IMR-90 (cell line): ENCODE measurements at places on chromosomes 1 and 21. TPM values are rescaled to one million over a fixed set of nuclear protein-coding genes. Genes with fewer than 3 reads are reported as not detected.

The NR5A2 gene
- polyA plus RNA-seq, result 0.03 TPM in 2 replicates

GRCh38 chr1:221335161-221336101 is 406.5 kb downstream of the DUSP10 start:
- peak; percentile 69 for DNase-seq

The LCE6A gene
- polyA plus RNA-seq, result not detected in 2 replicates

The COL8A2 gene
- polyA plus RNA-seq, result 0.83 and 1.1 TPM in 2 replicates

GRCh38 chr1:9315411-9316079 is 22.9 kb downstream of the SPSB1 start:
- peak; percentile 91 for DNase-seq

DNA sequence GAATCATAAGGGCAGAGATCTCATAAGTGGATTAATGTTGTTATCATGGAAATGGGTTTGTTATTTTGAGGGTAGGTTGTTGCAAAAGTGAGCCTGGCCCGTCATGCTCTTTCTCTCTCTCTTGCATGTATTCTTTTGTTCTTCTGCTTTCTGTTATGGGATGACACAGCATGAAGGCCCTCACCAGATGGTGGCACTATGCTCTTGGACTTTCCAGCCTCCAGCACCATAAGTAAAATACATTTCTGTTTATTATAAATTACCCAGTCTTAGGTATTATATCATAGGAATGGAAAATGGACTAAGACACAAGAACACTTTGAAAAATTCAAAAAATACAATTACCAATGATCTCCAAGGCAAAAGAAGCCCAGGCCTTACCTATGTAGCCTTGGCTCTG is 676.1 kb downstream of the PTPRU start:
- peak; percentile 54 for DNase-seq

The KCNC4 gene
- 1.9 and 2.3 TPM in 2 replicates for polyA plus RNA-seq

DNA sequence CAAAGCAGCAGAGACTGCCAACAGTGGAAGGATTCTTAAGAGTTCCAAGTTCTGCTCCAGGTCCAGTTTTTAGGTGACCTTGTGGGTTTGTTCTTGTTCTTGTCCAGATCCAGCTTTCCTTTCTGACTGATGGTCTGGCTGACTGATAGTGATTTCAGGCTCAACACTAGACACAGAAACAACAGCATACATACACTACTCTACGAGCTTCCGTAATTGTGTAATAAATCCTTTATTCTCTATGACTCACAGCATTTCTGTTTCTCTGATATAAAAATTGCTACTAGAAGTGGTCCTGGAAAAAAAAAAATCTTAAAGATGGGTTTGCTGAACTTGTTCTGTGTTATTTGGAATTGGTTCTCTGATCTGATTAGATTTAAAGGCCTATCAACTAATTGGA is 62.2 kb upstream of the PTCH2 start:
- DNase-seq, result peak; percentile 32

GRCh38 chr1:167054531-167054930 is 35.6 kb downstream of the GPA33 start:
- DNase-seq, result no peak

The DNASE2B gene
- not detected in 2 replicates for polyA plus RNA-seq

The RIMKLA gene
- not detected in 2 replicates for polyA plus RNA-seq

DNA sequence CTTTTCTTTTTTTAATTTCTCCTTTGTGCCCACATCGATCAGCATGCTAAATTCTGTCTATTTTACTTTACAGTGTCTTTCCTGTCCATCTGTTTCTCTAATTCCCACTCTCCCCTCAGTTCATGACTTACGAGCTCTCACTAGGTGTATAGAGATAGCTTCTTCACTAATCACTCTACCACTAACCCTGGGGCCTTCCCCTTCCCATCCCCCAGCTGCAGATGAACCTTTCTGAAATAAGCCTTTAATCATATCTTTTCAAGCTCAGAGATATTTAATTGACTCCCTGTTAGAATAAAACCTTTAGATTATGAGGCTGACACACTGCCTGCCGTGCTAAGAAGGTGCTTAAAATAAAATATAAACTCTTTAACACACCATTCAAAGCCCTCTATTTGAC is 66.3 kb upstream of the BMP8A start:
- DNase-seq, result no peak

The ATP6V1G3 gene
- not detected in 2 replicates for polyA plus RNA-seq

The TNFSF4 gene
- polyA plus RNA-seq, result 10.8 and 13.4 TPM in 2 replicates
